ENCODE measurements at places on chromosomes 7 and 10. TPM values are rescaled to one million over a fixed set of nuclear protein-coding genes. Genes with fewer than 3 reads are reported as not detected.

DNA sequence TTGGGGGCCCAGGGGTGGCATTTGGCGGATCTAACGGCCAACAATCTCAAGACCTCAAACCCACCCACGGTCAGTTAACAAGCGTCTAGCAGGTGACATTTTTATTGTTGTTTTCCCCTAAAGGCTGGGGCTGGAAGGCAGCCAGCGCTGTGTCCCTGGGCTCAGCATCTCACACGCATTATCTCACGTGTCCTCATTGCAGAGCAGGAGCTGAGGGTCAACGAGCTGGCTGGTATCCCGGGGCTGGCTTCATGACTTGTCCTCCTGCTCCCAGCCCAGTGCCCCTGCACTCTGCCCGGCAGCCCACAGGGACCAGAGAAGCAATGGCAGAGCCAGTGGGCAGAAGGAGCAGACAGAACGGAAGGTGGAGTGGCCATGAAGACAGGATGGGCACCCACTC is 54.4 kb upstream of the TMEM273 start:
- no peak for DNase-seq

DNA sequence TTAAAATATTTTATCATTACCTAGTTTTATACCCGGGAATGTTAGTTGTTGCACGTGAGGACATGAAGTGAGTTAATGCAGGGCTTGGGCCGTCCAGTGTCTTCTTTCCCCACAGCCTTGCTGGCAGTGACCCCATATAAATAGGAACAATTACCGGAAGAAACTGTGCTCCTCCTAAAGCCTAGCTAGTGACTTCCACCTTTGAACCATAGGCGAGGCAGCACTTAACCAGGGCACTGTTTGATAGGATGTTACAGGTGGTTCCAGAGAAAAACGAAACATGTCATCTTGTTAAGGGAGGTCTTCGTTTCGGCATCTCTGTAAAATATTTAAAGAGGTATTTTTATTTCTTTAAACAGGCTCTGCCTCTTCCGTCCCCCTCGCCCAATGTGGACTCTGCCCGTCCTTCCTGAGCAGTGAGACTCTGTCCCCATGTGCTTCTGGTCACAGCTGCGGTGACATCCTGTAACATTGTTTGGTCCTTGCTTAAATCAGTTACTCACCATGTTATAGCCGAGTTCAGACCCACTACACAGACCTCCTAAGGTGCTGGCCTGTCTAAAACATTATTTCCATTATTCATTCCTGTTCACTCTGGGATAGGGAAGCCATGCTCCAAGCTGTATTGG is 145.6 kb downstream of the MGMT start:
- no peak for DNase-seq

DNA sequence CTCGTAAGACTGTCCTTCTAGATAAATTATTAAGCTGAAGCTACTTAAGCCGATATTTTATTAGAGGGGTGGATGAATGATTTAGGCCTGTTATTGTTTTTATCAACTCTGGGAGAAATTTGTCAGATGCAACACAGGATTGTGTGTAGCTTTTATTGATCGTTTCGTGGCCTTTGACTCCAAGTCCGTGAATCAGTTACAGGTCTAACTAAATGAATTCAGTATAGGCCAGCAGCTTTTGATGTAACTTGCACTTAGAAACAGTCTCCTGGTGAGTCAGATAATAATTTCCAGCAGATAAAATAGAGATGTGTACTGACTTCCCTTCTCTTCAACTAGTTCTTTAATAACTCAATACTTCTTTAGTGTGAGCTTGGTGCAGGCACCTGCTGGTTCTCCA is 341.7 kb upstream of the SMIM30 start:
- DNase-seq = no peak

DNA sequence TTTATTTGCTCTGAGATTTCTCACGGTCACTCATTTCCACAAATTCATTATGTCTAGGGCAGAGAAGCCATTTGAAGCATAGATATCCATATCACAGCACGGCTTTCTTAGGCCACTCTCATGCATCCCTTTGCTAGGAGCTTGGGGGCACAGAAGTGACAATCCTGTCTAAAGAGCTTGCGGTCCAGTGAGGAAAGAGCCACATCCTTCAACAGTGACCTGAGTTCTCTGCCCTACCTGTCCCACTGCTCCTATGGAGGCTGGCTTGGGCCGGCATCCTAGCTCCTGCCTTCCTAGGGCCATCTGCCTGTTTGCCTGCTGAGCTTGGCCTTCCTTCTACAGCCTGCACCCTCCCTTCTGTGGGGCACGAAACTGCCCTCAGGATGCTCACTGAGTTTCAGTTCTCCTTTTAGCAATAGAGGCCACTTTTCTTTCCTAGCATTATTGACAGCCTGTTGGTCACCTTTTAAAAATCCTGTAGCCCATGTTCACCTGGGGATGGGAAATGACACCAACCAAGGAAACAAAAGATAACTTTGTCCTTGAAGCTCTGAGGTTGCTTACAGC is 212.1 kb upstream of the GRB10 start:
- no peak for DNase-seq

DNA sequence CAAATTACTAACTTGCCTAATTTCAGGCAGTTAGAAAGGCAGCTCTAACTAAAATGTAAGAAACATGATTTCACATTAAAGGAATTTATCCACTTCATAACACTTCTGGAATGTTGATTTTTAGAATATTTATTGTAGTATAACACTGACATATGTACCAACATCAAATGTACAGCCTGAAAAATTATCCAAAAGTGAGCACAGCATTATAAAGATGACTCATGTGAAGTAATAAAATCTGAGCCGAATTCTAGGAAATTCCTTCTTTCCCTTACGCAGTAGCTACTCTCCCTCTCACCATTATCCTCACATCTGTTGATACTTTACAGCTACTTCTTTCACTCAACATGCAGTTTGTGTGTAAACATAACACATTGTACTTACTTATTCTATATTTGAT is 610.6 kb downstream of the ZWINT start:
- DNase-seq = peak; percentile 18

The OR13A1 gene
- not detected for total RNA-seq

The HACD1 gene
- total RNA-seq = 34.2 TPM

The PON1 gene
- total RNA-seq = not detected

The SORBS1 gene
- total RNA-seq = 1.0 TPM

The AGAP3 gene
- 95.6 TPM for total RNA-seq

The MET gene
- 129 TPM for total RNA-seq

The PNLIP gene
- not detected for total RNA-seq

The MALRD1 gene
- not detected for total RNA-seq
